ENCODE measurements at places on chromosomes 12 and 14.

DNA sequence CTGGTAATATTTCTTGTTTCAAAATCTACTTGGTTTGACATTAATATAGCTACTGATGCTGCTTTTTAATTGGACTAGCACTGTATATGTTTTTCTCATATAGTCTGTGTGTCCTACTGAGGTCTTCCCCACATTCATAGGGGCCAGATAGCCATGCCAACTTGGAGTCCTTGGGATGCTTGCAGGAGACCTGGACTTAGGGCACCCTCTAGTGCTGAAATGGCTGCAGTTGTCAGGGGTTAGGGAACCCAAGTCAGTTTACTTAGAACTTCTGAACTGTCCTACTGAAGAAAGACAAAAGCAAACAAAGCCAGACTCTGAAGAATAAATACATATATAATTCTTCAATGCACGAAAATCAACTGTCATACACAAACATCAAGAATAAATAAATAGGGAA, 279.9 kb upstream of the SYT1 start:
- no peak for DNase-seq

DNA sequence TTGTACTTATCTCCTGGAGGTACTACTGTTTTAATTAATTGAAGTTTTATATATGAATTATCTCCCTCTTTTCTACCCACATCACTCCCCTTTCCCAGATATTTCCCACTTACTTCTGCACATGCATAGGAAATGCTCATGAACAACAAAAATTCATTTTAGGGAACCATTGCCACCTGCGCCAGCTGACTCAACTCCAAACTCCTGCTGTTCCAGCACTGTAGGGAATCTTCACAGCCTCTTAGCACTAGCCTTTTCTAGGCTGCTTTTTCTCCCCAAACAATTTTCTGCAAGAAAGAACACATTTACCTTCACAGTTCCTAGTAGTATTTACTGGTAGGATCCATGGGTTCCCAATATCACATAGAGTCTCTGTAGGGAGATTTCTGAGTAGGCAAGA, 268.4 kb downstream of the LRFN5 start:
- no peak for DNase-seq

DNA sequence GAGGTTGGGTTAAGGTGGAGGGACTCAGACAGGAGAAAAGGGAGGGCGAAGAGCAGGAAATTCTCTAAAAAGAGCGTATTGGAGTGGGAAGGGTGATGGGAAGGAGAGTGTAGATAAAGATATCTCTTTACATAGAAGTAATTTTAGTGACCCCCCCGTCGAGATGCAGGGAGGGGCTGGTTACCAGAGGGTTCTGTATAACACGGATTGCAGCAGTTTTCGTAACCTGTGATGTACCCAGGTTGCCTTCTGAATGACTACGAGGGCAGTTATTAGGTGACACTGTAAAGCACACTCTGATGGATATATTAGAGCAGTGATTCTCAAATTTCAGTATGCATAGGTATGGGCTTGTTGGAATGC, 443 bp downstream of the DNAL1 start:
- DNase-seq = no peak

- DNase-seq = no peak
These were observed 190.8 kb upstream of the TMEM132C start for GRCh38 chr12:128076188-128076587.

GRCh38 chr12:116495260-116495659, 63.9 kb upstream of the MAP1LC3B2 start:
- DNase-seq = no peak

DNA sequence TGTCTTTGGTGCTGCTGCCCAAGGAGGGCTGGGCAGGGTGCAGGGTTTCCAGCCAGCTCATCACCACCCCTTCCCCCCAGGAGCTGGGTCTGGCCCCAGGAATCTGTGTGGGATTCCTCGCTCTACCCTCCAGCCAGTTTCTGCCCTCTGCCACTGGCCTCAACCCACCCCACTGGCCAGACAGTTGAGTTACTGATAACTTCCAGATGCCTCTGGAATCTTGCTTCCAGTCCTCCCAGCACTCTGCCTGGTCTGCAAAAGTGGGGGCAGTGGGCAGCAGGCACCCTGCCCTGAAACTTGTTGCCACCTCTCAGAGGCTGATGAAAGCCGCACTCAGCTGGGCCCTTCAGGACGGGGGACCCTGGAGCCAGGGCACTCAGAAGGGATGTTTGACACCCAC, 20.1 kb upstream of the TBX3 start:
- no peak for DNase-seq

- peak; percentile 1 for DNase-seq
These were observed 74.7 kb downstream of the DIO3 start for GRCh38 chr14:101635749-101636560.

GRCh38 chr12:111467857-111468241, 62.1 kb downstream of the SH2B3 start:
- DNase-seq = no peak

DNA sequence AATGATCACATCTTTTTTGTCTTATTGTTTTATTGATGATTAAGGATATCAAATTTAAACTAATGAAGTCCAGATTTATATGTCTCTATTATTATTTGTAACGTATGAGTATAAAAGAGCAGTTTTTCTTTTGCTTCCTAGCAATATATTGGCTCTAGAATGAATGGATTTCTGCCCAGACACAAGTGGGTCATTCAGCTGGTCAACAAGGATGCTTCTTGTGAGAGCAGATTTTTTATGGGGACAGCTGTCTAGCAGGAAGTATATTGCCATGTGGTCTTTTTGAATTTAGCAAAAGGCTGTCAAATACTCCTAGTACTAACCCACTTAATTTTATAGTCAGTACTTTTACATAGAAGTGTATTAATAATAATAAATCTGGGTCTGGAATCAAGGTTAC, 1071.1 kb upstream of the FLRT2 start:
- DNase-seq = no peak

DNA sequence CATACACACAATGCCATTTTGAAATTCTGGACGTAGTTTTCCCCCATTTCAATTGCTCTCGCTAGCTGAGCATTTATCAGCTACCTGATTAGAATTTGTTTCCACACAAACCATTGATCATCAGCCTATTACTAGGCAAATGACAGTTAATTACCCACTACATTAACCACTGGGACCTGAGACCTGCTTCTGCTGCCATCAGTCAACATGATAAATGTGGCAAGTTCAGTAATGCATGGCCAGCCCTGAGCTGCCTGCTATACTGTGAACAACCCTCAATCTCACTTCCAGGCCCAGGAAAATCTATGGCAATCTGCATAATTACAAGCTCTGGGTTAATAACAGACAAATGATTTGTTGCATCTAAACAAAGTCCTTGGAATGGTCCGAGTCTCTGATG, 43.5 kb downstream of the LMO3 start:
- no peak for DNase-seq

- no peak for DNase-seq
These were observed 1.1 kb downstream of the TEX22 start for GRCh38 chr14:105399466-105399775.

GRCh38 chr12:131825146-131825892, 2.9 kb upstream of the MMP17 start:
- DNase-seq = no peak

- no peak for DNase-seq
These were observed 2.7 kb downstream of the CS start for GRCh38 chr12:56297400-56297799.

- DNase-seq = no peak
These were observed 1.1 kb downstream of the PAPOLA start for GRCh38 chr14:96503306-96503679.

- no peak for DNase-seq
These were observed 759.1 kb downstream of the GALC start for GRCh38 chr14:87233806-87234384.

DNA sequence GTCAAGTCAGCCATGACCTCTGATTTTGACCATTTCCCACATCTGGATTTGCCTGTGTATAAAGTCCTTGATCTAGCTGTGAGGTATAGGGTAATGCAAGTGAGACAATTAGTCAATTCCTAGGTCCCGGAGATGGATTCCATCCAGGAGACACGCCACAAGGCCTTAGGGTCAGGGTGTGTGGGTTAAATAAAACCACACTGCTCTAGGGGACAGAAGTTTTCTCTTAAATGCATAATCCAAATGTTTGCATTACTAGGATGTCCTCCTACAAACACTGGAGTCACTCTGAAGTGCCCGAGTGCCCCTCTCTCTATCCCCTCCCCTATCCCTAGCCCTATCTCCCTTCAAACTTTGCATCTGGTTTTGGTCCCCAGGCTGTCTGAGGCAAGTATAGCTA, 26.8 kb downstream of the LRIG3 start:
- no peak for DNase-seq

- no peak for DNase-seq
These were observed 91.6 kb downstream of the FOXN3 start for GRCh38 chr14:89325299-89325883.

DNA sequence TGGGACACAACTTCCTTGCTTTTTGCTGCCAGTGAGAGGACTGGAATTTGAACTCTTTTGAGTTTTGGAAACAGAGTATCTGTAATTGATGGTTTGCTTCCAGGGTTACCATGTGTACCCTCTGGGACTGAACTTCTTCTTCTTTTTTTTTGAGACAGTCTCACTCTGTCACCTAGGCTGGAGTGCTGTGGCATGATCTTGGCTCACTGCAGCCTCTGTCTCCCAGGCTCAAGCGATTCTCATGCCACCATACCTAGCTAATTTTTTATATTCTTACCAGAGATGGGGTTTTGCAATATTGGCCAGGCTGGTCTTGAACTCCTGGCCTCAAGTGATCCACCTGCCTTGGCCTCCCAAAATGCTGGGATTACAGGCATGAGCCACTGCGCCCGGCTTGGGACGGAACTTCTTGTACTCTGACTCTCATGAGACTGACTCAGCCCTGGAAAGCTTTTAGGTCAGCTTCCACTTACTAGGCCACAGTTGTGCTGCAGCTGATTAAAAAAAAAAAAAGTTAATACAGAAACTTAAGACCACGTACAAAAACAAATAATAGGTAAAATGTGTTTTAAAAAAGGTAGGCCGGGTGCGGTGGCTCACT, 15.8 kb downstream of the SEL1L start:
- DNase-seq = peak; percentile 56

GRCh38 chr14:35806006-35806907, 2.8 kb downstream of the RALGAPA1 start:
- DNase-seq = no peak

GRCh38 chr14:69079188-69079742, 73.7 kb downstream of the DCAF5 start:
- DNase-seq = no peak

- DNase-seq = no peak
These were observed 8.7 kb upstream of the KRT78 start for GRCh38 chr12:52857500-52857899.

- DNase-seq = peak; percentile 8
These were observed 109.4 kb upstream of the NOS1 start for GRCh38 chr12:117470804-117471203.

DNA sequence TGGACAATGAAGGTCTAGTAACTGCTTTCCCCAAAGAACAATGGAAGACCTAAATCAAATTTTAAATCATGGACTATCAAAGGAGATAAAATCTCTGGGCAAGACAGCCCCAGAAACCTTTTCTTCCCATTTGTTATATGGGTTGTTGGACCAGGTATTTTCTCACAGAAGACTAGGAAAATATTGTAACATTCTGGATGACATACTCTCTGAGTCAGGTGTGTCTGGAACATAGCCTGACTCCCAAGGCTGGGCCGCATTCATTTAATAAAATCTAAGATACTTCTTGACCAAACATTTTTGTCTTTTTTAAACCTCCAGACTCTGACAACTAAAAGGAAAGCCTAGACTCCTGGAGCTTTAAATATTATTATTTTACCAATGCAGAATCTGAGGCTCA, 87.9 kb downstream of the ATP23 start:
- DNase-seq = no peak

DNA sequence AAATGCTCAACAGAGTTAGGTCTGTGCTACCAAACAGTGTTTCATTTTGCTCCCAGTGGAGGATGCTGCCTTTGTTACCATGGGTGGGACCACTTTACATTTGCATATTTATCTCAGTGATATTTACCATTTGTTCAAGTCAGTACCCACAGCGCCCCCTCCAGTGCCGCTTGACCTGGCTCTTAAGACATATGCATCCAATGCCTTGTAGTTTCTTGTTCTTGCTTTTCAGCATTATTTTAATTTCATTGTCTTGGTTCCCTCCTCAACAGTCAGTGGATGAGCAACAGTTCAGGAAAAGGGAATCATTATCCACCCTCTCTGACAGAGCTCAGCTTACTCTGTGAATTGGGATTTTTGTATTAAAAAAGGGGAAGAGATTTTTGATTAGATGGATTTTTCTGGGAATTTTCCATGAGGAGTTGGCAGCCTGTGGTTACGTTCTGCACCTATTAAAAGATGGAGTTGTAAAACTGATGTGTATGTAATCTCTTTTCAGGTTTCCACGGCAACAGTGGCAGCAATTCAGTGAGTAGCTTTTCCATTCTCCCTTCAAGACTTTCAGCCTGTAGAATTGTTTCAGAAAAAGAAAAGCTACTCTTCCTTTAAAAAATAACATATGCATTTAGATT, 240.5 kb upstream of the DAAM1 start:
- DNase-seq = no peak

DNA sequence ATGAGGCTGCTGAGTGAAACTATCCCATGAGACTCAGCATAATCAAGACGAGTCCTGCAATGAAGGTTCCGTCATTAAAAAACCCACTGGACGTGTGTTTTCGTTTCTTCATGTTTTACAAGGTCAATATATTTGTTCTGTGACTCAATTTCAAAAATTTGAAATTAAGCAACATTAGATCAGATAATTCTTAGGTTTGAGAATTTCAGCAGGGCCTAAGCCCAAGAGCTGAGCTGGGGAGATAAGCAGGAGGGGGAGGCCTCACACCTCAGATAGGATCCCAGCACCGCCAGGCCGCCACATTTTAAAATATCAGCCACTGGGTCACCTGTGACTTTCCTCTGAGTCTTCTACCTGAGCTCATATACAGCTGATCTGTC, 13.3 kb downstream of the STX2 start:
- DNase-seq = no peak

- no peak for DNase-seq
These were observed 890.9 kb downstream of the VRK1 start for GRCh38 chr14:97687944-97688630.

DNA sequence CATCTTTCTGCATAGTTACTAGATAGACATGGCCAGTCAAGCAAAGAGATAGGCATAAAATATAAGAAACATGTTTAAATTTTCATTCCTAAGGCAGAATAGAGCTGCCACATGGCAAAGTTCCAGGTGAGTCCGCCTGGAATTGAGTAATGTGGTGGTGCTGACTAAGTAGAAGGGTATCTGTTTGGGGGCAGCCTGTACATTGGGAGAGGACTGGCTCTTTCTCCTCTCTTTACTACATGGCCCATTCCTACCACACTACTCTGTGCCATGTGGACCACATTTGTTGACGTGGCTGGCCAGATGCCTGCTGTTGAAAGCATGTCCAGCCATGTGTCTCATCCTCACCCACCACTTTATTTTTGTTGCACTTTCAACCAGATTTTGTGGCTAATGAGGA, 354.0 kb downstream of the ETNK1 start:
- DNase-seq = no peak
